Mucosa of gallbladder (tissue), 1 donor: ENCODE measurements at places on chromosomes 6 and 20. TPM values are rescaled to one million over a fixed set of nuclear protein-coding genes. Genes with fewer than 3 reads are reported as not detected.

The NT5DC1 gene
- 49.0 TPM for total RNA-seq

The ABHD16B gene
- not detected for total RNA-seq

The TSHZ2 gene
- 42.9 TPM for total RNA-seq

The OR2B6 gene
- total RNA-seq: not detected

The SLC32A1 gene
- total RNA-seq: not detected

The DOK5 gene
- 15.5 TPM for total RNA-seq

The BCAS1 gene
- 13.2 TPM for total RNA-seq

The KCNK5 gene
- 242 TPM for total RNA-seq

The CENPW gene
- 3.3 TPM for total RNA-seq

The ASIP gene
- total RNA-seq: not detected

The RGS17 gene
- 3.5 TPM for total RNA-seq

DNA sequence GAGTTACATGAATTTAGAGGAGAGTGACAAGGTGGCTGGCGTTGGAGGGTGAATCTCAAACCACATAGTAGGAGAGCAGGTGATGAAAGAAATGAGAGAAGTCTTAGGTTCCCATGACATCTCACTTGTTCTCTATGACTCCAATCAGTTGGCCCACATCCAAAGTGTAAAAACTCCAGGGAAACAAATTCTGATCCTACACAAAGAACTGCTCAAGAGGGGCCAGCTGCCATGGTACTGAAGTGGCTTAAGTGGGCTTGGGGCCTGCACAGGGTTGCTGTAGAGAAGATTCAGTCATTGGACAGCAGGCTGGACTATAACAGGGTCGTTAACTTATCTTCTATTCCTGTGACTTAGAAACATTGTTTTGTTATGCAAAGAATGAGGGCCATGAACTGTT is 7.6 kb upstream of the ADGRF4 start:
- DNase-seq: no peak

- DNase-seq: no peak
Observed at GRCh38 chr20:58102261-58102660, 126.2 kb downstream of the ANKRD60 start.

DNA sequence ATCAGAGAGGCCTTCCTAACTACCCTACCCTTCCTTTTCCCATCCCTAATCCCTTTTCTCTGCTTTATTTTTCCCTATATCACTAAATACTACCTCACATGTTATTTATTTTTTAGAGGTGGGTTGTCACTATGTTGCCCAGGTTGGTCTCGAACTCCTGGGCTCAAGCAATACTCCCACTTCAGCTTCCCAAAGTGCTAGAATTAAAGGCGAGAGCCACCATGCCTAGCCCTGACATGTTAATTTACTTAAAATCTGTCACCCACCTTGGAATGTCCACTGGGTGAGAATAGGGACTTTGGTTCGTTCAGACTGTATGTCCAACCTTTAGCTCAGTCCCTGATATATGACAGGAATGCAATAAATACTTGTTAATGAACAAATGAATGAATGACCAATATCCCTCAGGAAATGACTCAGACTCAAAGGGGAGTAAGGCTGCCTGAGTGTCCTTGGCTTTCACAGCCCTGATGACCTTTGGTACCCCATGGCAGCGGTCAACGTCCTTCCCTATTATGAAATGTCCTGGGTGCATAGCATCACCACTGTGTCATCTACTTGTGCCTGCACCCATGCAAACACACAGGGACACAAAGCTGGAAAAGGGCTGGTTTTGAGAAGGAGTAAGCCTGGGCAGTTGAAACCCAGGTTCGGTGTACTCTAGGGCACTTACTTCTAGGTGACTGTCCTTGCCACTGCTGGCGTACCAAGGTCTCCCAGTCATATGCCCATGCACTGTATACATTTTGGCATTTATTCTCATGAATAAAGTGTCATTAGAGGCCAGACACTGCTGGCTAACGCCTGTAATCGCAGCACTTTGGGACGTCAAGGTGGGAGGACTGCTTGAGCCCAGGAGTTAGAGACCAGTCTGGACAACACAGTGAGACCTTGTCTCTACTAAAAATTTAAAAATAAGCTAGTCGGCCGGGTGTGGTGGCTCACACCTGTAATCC is 26.5 kb downstream of the BCL2L1 start:
- DNase-seq: peak; percentile 24

GRCh38 chr6:134031696-134032255 is 20.6 kb downstream of the SLC2A12 start:
- no peak for DNase-seq

- no peak for DNase-seq
Observed at GRCh38 chr6:11769244-11769643, 9.4 kb downstream of the ADTRP start.

DNA sequence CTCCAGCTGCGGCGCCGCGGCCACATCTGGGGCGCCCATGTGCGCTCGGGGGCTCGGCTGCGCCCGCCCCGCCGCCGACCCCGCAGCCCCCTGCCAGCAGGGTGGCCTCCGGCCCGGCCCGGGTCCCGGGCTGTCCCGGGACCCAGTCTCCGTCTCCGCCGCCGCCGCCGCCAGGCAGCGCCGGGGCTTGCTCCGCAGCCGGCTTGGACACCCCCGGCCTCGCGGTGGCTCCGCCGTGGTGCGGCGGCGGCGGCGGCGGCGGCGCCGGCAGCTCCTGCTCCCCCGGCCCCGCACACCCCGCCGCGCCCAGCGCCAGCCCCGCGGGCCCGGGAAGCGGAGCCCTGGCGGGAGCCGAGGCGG is 219 bp downstream of the ISM1 start:
- no peak for DNase-seq

DNA sequence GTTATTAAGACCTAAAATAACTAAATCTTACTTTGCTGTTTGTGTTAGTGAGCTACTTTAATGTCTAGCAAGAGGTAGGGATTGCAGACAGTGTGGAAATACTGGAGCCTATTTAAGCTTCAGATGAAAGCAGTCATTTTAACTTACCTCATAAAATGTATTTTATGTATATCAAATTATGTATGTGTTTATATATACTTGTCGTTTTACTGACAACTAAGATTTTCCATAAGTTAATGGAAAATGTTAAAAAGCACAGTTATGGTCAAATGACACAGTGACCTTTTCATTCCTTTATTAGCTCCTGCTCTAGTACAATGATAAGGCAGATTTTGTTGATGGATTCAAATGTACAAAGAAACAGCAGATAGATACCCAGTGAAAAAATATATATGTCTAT is 34.6 kb downstream of the QKI start:
- no peak for DNase-seq

DNA sequence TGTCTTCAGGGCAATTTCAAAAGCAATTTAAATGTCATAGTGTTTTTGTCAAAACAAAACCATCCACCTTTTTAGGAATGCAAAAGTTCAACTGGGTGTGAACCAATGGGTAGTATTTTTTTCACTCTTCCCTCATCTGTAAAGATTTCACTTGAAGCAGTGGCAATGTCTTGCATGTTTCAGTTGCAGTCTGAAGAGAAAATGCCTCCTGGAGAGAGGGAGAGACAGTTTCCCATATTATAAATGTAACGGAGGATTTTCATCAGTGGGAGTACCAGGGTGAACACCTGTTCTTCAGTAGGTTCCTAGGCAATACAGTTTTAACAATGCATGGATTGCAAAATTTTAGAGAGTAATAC is 3.3 kb downstream of the FOXQ1 start:
- DNase-seq: no peak

GRCh38 chr20:45290677-45291355 is 15.8 kb upstream of the RBPJL start:
- peak; percentile 86 for DNase-seq

GRCh38 chr20:25310921-25311728 is 63.2 kb downstream of the PYGB start:
- no peak for DNase-seq

DNA sequence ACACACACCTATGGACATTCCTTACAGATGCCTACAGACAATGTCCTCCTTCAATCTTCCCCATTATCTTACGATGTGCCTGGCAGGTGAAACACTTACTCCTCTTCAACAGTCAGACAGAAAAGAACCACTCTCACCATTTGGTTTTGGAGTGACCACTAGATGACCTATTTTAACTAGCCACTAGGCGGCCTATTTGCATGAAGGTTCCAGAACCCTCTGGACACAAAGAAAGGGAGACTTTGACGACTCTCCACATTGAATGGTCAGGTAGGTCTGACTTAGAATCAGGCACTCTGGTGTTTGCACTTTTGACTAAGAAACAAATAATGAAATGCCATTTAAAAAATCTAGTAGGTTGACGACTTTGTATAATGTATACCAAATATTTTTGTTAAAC is 42.0 kb downstream of the PNLDC1 start:
- no peak for DNase-seq

DNA sequence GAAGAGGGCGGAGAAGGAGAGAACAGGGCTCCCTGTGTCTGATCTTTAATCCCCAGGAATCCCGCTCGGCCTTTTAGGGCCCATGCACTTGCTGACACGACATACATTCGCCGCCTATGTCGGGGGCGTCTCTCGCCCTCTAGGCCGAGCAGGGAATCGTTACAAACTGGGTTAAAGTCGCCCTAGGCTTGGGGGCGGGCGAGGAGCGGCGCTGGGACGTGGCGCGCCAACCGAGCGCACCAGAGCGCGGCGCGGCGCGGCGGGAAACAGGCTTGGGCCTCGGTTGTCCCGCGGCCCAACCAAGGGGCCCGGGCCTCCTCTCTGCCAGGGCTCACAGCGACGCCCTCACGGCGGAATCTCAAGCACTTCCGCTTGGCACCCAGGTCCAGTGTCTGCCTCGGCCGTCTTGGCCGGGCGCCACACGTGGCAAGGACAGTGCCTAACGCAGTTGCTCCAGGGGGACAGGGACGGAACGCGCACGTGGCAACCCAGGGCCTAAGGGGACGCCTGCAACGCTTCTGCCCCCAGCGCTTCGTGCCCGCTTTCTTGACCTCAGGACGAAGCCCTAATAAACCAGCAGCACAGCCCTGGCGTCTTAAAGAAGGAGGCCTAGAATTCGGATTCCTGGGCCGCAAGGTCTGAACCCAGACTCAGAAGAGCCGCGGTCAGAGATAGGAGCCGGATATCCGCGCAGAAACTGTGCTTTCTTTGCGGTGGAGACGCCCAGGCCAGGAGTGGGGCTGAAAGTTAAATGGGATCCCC is 71.5 kb downstream of the NCR2 start:
- DNase-seq: no peak

- DNase-seq: no peak
Observed at GRCh38 chr6:25089442-25089841, 153.7 kb upstream of the RIPOR2 start.

DNA sequence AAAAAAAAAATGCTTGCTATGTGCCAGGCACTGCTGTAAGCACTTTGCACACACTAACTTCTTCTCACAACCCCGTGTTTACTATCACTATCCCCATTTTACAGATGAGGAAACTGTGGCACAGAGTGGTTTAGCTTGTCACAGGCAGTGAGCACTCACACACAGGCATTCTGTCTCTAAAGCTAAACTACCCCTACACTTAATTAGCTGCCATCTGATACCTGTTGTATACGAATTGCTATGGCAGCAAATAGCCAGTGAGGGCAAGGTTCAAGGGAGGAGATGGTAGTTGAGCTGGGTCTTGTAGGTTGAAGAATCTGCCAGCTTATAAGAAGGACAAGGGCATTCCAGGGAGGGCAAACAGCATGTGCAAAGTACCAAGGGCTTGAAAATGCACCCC is 5.2 kb downstream of the TNNC2 start:
- DNase-seq: no peak

GRCh38 chr6:84860509-84860908 is 96.1 kb upstream of the TBX18 start:
- DNase-seq: no peak

GRCh38 chr6:72533606-72534005 is 88.3 kb upstream of the KCNQ5 start:
- DNase-seq: no peak

- no peak for DNase-seq
Observed at GRCh38 chr20:22207280-22207679, 377.1 kb downstream of the FOXA2 start.

DNA sequence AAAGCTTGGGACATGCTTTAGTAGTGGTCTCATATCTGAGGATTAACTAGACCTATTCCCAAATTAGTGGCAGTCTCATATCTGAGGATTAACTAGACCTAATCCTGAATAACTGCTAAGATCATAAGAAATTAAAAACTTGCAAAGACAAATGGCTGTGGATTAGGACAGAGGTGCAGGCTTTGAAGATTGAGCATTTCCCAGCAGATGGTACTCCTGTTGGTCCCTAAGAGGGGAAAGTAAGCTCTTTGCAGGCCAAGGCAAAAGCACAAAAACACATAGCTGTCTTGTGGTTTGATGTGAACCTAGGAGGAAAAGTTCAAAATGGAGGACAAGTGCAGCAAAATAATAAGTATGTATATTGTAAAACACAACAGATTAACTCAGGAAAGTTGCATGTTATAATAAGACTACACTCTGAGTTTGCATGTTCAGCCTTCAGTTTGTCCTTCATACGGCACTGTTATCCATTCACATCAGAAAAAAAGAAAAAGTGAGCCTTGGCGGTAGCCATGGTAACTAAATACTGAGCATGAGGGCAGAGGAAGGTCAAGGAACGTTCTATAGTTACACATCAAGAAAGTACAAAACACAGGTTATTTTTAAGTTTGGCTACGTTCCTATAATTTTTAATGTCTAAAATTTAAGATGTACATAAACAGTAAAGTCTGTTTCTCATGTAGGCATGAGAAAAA is 62.8 kb downstream of the FILIP1 start:
- no peak for DNase-seq

GRCh38 chr6:51028276-51028675 is 209.6 kb downstream of the TFAP2B start:
- DNase-seq: no peak

DNA sequence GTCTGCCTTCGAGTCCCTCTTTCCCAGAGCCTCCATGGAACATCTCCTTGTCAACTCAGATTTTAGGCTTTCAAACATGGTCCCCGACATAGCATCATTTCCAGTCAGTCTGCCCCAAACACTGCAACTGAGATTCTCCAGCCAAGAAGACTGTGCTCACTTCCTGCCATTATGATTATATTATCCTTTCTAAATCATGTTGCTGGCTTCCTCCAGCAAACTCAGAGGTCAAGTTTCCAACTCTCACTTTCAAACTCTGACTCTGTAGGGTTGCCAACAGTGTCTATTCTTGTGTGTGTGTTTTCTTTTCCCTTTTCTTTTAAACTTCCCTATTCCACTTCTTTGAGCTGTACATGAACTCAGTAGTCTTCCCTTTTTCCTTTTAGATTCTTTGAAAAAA is 61.2 kb upstream of the TRAF3IP2 start:
- DNase-seq: no peak

DNA sequence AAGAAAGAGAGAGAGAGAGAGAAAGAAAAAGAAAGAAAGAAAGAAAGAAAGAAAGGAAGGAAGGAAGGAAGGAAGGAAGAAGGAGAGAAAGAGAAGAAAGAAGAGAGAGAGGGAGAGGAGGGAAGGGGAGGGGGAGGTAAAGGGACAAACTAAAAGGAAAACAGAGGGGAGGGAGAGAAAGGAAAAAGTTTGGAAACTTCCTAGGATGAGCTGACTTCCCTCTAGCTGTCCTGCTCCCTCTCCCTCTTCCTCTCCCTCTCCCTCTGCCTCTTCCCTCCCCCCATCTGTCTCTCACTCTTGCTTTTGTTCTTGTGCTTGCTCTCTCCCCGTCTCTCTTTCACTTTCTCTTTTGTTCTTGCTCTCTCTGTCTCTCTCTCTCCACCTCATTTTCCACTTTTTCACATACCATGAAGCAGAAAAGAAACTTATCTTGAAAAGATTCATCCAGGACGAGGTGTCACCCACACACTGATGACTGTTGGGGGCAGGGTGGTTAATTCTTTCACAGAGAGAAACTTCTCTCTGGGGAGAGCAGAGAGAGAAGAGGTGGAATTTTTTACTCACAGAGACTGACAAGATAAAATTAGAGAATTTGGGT is 56.4 kb upstream of the DUSP22 start:
- no peak for DNase-seq
